ENCODE measurements at places on chromosomes 16 and 17.

- DNase-seq: no peak
These were observed 15.1 kb downstream of the FAM117A start for GRCh38 chr17:49748791-49749190.

GRCh38 chr16:80103463-80103862 lies 437.3 kb upstream of the DYNLRB2 start:
- DNase-seq: no peak

DNA sequence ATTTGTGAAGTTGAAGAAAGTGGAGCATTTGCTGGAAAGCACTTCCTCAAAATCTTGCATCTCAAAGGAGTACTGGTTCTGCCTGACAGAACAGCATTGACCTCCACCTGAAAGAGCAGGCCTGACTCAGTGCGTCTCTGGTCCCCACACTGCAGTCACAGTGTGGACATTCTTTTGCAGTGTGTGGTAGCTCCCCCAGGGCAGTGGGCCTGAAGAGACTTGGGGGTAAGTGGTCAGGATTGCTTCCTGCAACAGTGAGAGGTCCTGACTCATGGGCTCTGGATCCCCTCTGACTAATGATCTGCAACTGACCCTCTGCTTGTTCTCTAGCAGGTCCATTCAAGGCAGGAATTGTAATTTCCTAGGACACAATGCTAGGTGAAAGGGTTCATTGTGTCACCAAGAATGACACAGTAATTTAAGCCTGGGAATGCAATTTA lies 204.9 kb upstream of the KCNJ16 start:
- DNase-seq: no peak

GRCh38 chr17:9229160-9229825 lies 208.0 kb downstream of the NTN1 start:
- DNase-seq: no peak

DNA sequence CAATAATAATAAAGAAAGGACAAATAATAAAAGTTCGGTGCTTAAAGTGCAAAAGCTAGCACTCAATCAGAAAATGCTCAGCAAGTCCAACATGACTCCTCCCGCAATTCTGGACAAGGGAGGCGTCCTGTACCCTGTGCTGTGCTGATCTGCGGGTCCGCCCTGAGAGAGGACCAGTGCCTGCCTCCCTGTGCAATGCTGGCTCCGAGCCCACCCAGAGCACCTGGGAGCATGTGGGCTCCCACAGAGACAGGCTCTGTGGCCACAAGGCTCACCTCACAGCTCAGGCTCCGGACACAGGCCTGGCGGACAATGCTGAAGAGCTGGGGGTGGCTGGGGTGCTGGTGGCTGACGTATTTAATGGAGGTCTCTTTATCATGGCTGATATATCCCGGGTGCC lies 11.1 kb downstream of the FLCN start:
- no peak for DNase-seq

GRCh38 chr16:49140618-49141017 lies 141.0 kb downstream of the CBLN1 start:
- DNase-seq: no peak

DNA sequence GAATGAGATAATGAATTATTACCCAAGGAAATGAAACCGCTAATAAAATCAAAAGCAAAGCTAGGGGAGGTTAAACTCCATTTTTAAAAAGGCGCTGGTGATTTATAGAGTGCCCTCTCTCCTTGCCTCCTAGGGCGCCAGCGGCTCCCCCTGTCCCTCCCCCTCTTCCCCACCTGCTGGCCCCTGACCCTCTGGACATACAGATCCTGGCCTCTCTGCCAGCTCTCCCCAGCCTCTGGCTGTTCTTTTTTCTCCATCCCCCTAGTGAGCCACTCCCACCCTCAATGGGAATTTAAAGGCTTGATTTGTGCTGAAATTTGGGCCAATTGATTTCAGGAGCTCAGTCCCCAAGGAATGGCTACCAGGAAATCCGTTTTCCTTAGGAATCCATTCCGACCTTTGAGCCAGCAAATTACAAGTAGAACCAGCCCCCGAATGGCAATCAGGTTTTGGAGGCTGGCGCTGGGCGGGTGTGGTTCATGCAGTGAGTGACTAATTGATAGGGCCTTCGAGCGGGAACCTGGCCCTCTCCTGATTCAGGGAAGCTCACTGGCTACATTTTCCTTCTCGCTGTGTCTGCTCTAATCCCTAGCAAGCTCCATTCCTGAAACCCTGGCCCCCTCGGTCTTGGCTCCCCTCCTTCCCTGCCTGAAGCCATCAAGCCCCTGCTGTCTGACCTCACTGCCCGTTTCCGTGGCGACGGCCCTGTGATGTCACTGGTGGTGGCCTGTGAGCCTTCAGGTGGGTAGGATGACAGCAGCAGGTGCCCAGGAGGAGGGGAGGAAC lies 141.9 kb upstream of the SDK2 start:
- DNase-seq: peak; percentile 95

DNA sequence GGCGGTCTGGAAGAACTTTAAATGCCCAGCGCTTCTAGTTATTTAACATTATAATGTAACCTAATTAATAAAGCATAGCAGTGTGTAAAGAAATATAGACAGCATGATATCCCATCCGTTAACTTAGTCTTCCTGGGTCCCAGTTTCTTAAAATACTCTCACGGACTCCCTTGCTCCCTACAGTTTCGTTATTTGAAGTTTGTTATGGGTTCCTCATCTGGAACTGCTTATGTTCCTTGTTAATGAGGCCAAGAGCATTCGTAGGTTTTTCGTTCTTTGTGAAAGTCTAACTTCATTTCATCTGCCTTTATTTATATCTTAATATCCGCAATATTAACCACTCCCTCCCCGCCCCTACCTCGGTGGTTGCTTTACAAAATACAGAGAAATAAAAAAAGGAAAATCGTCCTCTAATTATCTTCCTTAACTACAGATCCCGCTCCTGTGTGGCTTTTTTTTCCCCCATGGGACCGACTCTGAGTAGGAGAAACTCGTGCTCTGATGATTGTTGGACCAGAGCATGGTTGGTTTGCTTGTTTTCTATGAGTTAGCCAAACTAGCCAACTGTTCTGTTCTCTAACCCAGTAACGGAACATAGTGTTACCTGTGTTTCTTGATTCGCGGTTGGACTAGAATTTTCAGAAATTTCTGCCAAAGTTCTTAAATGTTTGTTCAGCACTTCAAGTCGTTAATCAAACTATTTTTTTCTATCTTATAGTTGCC lies 863 bp downstream of the ADPRM start:
- peak; percentile 4 for DNase-seq

- no peak for DNase-seq
These were observed 30.1 kb downstream of the VPS35 start for GRCh38 chr16:46658925-46659324.
